ENCODE measurements at places on chromosomes 1 and 21.

- no peak for DNase-seq
Measured at GRCh38 chr1:154179946-154180687, 11.8 kb downstream of the TPM3 start.

DNA sequence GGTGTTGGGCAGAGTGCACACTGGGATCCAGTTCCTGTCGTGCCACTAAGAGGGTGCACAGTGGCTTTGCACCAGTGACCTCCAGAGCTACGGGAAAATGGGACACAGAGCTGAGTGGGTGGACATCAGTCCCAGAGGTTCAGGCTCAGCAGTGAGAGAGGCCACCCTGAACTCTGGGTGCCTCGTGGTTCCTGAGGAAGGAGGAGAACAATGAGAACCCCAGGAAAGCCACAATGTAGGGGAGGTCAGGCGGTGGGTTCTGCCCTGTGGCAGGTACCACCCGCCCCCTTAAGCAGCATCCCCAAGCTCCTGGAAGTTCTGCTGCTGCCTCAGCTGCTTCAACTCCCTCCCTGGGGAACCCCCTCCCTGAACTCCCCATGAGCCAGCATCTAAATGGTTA lies 112.2 kb downstream of the GRIK3 start:
- DNase-seq, result no peak

DNA sequence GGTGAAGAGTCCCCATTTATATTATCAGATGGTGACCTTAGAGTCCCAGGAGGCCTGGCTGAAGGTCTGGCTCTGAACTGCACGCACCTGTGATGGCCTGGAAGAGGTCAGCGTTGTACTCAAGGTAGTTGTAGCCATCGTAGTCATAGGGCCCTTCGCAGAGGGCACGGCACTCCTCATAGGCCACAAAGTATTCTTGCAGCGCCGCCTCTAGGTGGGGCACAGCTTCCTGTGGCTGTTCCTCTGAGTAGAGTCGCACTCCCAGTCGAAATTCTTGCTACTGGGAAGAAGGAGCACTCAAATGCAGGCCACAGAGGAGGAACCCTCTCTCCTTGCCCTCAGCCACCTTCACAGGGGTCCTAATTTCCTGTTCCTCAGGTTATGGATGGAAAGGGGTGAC lies 7.7 kb downstream of the P3H1 start:
- no peak for DNase-seq

- DNase-seq, result no peak
Measured at GRCh38 chr1:93995837-93996536, 86.8 kb upstream of the GCLM start.

DNA sequence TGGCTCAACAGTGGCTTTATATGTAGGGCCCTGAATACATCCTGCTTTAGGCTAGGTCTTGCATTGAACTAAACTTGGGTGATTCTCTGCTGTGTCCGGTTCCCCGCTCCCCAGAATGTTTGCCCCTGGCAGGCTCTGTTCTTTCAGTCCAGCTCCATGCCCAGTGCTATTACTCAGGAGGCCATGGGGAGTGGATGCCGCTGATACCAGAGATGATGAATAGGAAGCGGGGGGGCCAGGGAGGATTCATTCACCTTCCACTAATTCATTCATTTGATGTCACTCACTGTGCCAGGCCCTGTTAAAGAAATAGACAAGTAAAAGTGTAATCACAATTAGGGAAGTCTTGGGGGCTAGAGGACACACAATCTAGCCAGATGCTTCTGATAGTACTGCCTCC lies 83.8 kb downstream of the TMEM53 start:
- DNase-seq, result no peak

DNA sequence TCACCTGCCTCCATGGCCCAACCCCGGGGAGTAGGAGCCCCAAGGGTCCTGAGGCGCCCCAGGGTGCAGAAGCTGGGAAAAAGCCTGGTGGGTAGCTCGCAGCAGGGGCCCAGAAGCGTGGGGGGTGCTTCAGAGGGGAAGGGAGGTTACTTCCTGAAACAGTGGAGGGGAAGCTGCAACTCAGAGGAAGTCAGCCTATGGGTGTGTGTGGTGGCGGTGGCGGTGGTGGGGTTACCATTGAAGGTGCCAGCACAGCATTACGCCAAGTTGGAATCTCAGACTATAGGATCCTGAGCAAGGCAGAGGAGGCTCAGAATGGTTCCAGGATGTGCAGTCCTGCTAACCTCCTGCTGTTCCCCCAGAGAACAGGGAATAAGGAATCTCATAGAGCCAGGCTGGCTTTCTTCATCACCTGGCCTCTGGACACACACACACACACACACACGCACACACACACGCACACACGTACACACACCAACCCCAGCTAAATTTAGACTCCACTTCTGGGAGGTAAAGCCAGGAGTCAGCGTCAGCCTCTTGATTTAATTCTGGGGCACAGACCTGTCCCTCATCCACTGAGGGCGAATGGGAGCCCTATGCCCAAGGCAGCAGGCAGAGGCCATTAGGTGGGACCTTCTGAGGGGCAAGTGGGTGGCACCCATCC lies 1.3 kb downstream of the DENND4B start:
- DNase-seq, result peak; percentile 64

GRCh38 chr1:164092603-164093353 lies 466.2 kb upstream of the PBX1 start:
- DNase-seq, result no peak

GRCh38 chr1:44631333-44631646 lies 43.0 kb downstream of the TMEM53 start:
- DNase-seq, result no peak

DNA sequence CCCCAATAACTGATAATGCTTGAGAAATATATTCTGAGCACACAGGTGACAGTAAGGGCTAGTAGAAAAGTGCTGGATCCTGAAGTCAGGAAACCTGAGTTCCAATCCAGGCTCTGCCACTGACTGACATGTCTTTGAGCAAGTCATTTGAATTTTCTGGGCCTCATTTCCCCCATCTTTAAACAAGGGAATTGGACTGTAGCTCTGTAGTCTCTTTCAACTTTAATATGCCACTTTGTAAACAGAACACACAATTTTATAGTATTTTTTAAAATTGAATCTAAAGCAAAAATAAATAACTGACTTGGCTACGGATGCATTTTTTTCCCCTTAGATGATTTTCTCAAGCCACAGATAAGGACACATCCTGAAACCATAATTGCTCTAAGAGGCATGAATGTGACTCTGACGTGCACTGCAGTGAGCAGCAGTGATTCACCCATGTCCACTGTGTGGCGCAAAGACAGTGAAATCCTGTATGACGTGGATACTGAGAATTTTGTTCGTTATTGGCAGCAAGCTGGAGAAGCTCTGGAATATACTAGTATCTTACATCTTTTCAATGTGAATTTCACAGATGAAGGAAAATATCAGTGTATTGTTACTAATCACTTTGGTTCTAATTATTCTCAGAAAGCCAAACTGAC lies 37.0 kb downstream of the LRIG2 start:
- no peak for DNase-seq

DNA sequence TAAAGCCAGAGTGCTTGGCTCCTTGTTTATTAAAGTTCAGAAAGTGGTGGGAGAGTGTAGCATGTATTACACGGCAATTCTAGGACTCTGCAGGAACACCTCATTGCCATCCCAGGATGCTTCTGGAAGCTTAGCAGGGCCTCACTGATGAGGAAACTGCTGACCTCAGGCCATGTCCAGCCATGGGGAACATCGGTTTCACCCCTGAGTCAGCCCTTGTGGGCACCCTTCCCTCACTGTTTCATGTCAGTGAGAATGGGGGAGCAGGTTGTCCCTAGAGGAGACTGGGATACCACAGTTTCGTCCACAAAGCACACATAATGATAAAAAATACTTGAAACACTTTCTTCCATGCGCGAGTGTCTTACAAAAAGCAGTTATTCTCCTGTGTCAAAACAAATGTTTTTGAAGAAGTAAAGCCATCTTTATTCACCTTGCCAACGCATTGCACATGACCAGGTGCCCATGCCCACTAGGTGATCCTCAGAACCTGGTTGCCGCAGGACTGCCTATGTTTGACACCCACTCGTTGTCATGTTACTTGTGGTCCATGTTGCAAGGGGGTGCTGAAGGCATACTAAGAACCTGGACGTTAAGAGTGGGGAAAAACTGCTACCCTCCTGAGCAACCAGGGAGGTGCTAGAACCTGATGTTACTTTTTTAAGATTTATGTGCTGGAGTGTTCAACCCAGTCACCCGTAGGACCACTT lies 41.2 kb upstream of the TTC22 start:
- no peak for DNase-seq

- no peak for DNase-seq
Measured at GRCh38 chr1:26887125-26887524, 3.0 kb downstream of the GPN2 start.

GRCh38 chr1:168506204-168506819 lies 37.5 kb downstream of the XCL2 start:
- DNase-seq, result no peak

- DNase-seq, result no peak
Measured at GRCh38 chr1:41242342-41243078, 404 bp upstream of the SCMH1 start.

DNA sequence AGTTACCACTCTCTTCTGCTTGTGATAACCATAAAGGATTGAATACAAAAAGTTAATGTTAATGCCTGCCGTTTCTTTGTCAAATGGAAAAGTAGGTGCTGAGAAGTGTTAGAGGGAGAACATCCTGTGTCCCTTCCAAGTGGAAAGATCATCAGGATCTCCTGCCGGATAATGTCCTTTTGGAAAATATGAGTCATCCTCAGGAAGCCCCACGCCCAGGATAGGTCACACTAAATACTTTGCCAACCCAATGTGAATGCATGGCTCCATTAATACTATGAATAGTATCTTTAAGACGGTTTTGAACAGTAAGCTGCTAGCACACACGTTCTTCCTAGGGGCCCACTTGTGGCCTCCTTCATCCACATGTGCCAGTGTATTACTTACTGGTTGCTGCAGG lies 279.5 kb downstream of the ZNF326 start:
- no peak for DNase-seq

DNA sequence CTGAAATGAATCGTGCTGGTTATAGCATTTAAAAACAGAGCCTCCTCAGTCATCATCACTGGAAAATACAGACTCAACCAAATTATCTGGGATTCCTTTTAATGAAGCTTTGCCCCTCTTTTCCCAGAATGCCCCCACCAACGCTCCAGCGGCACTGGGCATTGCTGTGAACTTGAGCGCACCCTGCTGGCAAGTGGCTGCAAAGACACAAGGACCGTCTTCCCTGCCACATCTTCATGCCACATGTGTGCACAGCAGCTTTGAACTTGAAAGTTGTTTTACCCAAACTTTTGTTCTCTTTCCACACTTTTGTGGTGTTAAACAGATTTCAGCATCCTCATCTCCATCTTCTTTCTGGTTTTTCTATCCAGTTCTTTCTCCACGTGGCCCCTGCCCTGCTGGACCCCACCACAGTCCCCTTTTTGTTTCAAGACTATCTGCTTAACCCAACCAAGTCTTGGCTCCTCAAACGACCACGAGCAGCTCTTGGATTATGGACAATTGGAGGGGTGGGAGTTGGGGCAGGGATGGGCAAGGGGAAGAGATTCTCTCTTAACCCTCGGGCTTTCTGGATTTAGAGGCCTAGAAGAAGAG lies 12.8 kb upstream of the LMX1A start:
- DNase-seq, result peak; percentile 12

GRCh38 chr1:74549932-74550331 lies 37.5 kb upstream of the LRRC53 start:
- DNase-seq, result no peak

- no peak for DNase-seq
Measured at GRCh38 chr1:157151073-157151472, 12.9 kb upstream of the ETV3 start.

- no peak for DNase-seq
Measured at GRCh38 chr21:41119901-41120300, 48.1 kb upstream of the BACE2 start.

- no peak for DNase-seq
Measured at GRCh38 chr1:233664253-233664652, 50.3 kb downstream of the KCNK1 start.

GRCh38 chr1:12597792-12598191 lies 20.2 kb downstream of the DHRS3 start:
- DNase-seq, result no peak

DNA sequence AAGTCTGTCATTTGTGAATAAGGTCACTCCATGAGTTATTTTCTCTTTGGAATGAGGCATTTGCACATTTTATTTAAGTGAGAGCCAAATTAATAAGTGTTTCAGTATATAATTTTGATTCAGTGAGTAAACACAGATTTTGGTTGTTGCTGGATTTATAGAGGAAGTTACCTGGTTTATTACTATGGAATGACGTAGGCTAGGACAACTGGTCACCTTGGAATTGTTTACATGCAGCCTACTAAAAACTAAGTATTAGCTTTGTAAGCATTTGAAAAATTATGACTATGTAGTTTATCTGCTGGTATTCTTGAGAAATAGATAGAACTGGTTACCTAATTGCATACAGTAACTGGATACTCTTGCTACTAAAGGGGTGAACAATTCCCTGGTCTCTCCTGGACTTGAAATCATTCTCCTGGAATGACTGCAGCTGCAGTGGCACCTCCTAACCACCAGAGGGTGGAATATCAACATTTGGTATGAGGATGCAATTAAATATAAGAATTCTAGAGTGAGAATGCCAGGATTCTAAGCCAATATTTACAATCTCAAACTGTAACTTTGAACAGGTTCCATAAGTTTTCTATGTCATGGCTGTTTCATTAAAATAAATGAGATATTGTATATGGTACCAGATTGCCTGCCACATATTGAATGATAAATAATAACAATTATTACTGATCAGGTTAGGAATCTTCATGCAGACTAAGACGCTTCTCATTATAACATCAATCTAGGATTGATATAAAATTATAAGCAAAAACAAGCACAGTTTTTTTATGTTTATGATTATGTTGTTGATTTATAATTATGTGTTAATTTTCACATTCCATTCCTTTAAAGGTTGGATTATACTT lies 3.5 kb upstream of the KRTAP27-1 start:
- peak; percentile 1 for DNase-seq

GRCh38 chr1:102120910-102121309 lies 124.2 kb upstream of the OLFM3 start:
- no peak for DNase-seq

GRCh38 chr1:189323091-189323490 lies 1154.6 kb downstream of the BRINP3 start:
- no peak for DNase-seq

DNA sequence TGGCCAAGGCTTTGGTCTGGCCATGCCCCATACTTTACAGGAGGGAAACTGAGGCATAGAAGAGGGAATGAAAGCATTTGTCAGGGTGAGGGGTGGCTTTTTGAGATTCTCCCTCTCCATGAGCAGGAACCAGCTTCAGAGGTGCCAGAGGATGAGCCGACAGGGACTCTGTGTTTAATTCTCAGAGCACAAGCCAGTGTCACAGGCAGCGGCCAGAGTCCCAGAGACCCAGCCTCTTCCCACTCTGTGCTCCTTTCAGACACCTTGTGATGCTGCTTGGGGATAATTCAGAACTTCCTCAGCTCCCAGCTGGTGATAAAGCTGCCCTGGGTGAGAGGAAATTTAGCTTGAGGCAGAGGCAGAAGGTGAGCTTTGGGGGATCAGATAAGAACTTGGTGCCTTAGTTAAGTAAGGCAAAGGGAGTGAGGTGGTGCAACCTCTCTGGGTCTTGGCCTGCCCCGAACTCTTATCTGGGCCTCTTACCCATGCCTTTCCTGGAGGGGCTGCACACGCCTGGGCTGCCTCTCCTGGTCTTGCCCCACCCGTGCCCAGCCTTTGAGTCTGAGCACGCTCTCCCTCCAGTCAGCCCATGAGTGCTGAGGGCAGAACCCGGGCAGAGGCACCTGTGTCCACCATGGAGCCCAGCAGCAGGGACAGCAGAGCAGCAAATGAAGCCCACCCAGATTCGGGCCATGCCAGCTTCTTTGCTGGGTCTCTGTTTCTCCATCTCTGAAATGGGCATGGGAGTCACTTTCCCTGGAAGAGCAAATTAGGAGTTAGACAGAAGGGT lies 175.6 kb upstream of the C1orf174 start:
- DNase-seq, result no peak

All from stimulated activated CD8-positive, alpha-beta memory T cell treated with anti-CD3 and anti-CD28 coated beads, Interleukin-7, amount 100 ng/mL, for 1 hour (primary cell).